ENCODE measurements at places on chromosomes 4 and X. TPM values are rescaled to one million over a fixed set of nuclear protein-coding genes. Genes with fewer than 3 reads are reported as not detected.

DNA sequence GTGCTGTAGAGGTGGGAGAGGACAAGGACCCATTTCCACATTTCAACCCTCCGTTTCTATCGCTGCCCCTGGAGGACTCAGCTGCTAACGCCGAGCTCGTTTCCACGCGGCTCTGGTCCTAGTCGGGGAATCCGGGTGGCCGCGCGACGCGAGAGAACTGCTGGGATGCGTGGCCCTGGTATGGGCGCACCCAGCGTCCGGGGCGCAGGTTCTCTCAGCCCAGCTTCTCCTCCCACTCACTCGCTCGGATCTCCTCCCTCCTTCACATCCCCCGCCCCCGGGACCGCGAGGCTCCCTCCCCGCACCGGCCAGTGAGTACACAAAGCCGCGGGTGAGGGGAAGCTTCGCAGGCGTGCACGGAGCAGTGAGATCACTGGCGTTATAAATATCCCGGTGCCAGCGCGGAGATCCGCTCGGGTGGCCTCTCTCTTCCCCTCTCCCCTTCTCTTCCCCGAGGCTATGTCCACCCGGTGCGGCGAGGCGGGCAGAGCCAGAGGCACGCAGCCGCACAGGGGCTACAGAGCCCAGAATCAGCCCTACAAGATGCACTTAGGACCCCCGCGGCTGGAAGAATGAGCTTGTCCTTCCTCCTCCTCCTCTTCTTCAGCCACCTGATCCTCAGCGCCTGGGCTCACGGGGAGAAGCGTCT, at the start of gene FGF5:
Gene FGF5, plus strand, starts transcription at position 412 of the 649 bp plus-strand sequence. Its CDS starts 161 bp downstream, at position 573.
- DNase-seq: no peak

- no peak for DNase-seq
These were observed 108.0 kb downstream of the CHIC2 start for GRCh38 chr4:53956454-53956853.

DNA sequence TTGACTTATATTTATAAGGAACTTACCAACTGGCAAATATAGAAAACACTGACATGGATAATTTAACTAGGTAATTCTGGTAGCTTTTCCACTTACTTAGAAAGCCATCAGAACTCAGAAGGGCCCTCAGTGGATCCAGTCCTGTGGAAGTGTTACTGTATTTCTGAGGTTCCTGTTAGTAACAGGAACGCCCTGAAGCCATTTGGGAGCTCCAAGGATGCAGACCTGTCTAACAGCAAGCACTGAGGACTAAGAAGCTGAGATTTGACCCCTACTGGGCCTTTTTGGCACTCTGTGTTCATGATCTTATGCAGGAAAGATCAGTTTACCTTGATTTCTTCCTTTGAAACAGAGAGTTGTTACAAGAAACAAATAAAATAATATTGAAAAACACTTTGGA, 46.0 kb upstream of the TLL1 start:
- no peak for DNase-seq

GRCh38 chr4:69860052-69860451, at the start of gene SULT1E1:
TSS of gene SULT1E1 (minus strand) at chr4:69860145. CDS start at chr4:69857644, 2,501 bp downstream.
- no peak for DNase-seq

Gene HMGN5
- total RNA-seq: 4.1 TPM

- DNase-seq: no peak
These were observed 24.2 kb downstream of the SULT1E1 start for GRCh38 chr4:69835766-69836165.

GRCh38 chr4:169999923-170000322, 26.3 kb downstream of the MFAP3L start:
- DNase-seq: no peak

Gene OTUD5
- total RNA-seq: 52.5 TPM

GRCh38 chr4:112257098-112257497, 25.5 kb downstream of the AP1AR start:
- DNase-seq: no peak

DNA sequence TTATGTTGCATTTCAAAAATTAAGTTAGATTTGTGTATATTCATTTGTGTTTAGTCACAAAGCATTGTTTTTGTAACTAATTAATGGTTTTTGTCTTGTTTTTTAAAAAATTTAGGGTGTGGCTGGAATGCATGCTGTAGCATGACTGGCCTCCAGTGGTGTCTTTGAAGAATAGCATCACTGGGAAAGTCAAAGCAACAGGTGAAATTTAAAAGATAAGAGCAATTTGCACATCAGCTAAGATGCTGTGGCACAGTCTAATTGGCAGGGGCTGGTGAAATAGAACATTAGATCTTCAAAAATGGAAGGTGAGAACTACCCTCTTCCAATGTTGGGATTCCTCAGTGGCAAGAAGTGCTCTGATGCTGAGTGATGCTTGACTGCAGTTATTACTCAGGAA, 45.3 kb downstream of the ANK2 start:
- DNase-seq: no peak

- DNase-seq: no peak
These were observed 317.1 kb upstream of the GALNT7 start for GRCh38 chr4:172851534-172851933.

- DNase-seq: peak; percentile 11
These were observed 33.1 kb downstream of the ENPEP start for GRCh38 chr4:110508827-110509710.

- no peak for DNase-seq
These were observed 462.3 kb downstream of the DMD start for GRCh38 chrX:32749070-32749469.

- peak; percentile 94 for DNase-seq
These were observed 158.7 kb downstream of the SPRY1 start for GRCh38 chr4:123555233-123555806.

DNA sequence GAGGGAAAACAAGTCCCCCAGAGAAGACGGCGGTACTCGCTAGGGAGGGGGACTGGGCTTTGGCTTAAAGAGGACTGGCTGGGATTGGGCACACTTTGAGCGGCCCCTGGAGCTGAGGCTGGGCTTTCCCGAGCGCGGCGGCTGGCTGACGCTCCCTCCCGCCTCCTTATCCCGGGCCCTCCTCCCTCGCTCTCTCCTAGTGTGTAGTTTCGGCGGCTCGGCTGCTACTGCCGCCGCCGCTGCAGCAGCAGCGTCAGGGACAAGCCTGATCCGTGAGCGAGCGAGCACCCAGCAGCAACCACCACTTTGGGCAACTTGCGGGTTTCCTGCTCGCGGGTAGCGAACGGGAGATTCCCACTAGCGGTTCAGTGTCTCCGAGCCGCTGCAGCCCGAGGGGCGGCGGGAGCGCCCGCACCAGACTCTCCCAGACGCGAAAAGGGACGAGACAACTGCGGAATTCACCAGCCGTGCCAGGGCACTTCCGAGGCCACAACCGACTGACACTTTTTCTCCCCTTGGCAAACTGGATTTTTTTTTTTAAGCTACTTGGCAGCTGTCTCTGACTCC, 632 bp upstream of the PCDH7 start:
- peak; percentile 51 for DNase-seq

GRCh38 chr4:68175562-68176155, 46.0 kb upstream of the TMPRSS11F start:
- no peak for DNase-seq

DNA sequence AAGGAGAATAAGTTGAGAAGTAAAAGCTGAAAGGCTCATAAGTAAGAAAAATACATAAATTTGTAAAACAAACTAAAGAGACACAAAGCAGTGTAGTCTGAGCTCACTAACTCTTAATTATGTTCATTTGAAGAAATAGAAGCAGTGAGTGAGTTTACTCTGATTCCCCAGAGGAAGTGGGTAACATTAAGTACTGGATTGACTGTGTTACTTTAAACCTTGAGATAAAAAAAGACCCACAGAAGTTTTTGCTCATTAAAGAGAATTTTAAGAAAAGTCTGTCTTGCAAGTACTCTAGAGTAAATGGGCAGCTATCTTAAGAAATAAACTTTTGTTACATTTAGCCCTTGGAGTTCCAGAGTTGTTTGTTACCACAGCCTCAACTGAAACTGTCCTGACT, 2466.9 kb downstream of the PCDH7 start:
- DNase-seq: no peak

GRCh38 chrX:70476934-70477733, 32.5 kb downstream of the DLG3 start:
- peak; percentile 77 for DNase-seq

Data from mucosa of descending colon (tissue), 3 donors.